ENCODE measurements at places on chromosomes 3 and 15. TPM values are rescaled to one million over a fixed set of nuclear protein-coding genes. Genes with fewer than 3 reads are reported as not detected.

RETNLB gene
- total RNA-seq, result 89.0 TPM

- peak; percentile 31 for DNase-seq
Observed at GRCh38 chr3:13276438-13277195, 143.5 kb downstream of the NUP210 start.

CPNE9 gene
- total RNA-seq, result not detected

LTF gene
- 1.0 TPM for total RNA-seq

DNA sequence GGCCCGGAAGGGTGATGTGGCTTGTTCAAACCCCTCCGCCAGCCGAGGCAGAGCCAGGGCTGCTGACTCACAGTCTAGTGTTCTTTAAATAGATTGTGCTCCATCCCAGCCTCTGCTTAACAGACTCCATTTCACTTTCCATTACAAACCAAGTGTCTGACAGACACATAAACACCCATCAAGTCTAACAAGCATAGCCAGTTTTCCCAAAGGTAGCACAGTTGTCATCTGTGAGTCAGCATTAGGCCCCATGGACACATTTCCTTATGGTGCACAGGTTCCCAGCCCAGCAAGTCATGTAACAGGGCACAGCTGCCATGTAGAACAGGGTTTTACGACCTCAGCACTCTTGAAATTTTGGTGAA is 109.9 kb upstream of the RAP2B start:
- DNase-seq, result peak; percentile 21

- no peak for DNase-seq
Observed at GRCh38 chr3:82259994-82260393, 498.5 kb upstream of the GBE1 start.

DNA sequence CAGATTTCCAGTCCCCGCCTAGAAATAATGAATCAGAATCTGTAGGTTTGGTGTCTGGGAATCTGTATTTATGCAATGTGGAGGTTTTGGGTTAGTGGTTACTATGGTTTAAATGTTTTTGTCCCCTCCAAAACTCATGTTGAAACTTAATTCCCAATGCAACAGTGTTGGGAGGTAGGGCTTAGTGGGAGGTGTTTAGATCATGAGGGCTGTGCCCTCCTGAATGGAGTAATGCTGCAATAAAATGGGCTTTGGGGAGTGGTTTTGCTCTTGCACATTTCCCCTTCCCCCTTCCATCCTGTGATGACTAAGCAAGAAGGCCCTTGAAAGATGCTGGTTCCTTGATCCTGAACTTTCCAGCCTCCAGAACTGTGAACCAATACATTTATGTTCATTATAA is 9.2 kb upstream of the RFC4 start:
- DNase-seq, result no peak

GRCh38 chr3:20861454-20861853 is 675.4 kb upstream of the SGO1 start:
- no peak for DNase-seq

GRCh38 chr15:66894986-66895780 is 170.2 kb upstream of the SMAD3 start:
- DNase-seq, result no peak

GRCh38 chr3:2082871-2083480 is 15.7 kb upstream of the CNTN4 start:
- DNase-seq, result no peak

DNA sequence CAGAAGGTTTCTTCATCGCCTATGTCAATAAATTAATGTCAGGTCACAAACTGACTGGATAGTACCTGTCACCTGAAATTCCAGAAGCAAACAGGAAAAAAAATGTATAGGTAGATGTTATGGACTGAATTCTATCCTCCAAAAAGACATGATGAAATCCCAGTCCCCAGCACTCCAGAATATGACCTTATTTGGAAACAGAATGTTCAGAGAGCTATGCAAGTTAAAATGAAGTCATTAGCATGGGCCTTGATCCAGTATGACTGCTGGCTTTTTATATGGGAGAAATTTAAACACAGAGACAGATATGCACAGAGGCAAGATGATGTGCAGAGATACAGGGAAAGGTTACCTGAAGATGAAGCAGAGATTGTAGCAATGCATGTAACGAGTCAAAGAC is 953.4 kb downstream of the ZPLD1 start:
- no peak for DNase-seq

RLBP1 gene
- not detected for total RNA-seq

DNA sequence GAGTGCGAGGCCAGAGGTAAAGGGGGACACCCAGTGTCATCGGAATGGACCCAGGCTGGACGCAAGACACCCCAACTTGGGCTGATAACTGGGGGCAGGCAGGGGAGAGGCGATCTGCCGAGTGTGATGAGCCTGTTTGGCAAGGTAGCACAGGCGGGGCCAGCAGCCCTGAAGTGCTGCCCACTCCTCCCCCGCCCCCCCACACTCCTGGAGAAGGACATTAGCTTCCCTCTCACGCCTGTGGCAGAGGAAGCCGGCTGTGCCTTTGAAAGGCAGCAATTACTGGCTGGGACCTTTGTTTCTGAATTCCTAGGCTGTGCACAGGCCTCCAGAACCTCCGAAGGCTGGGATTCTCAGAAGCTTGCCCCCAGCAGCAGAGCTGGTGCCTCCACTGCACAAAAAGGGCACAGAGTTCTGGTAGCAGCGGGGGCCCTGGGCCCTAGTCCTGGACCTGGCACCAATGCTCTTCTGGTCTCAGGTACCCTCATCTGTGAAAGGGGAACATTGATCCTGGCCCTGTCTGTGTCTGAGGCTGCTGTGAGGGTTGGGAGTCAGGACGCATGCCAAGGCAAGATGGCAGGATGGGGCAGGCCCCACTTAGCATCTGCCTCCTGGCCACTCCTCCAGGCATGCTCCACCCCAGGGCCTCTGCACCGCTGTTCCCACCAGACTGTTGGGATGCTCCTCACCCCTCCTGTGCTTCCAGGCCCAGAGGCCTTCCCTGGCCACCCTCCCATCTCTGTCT is 28.6 kb downstream of the IQSEC1 start:
- no peak for DNase-seq

- no peak for DNase-seq
Observed at GRCh38 chr3:178388473-178388872, 147.8 kb upstream of the KCNMB2 start.

GRCh38 chr3:112794622-112795172 is 52.0 kb downstream of the CD200R1L start:
- DNase-seq, result no peak

DNA sequence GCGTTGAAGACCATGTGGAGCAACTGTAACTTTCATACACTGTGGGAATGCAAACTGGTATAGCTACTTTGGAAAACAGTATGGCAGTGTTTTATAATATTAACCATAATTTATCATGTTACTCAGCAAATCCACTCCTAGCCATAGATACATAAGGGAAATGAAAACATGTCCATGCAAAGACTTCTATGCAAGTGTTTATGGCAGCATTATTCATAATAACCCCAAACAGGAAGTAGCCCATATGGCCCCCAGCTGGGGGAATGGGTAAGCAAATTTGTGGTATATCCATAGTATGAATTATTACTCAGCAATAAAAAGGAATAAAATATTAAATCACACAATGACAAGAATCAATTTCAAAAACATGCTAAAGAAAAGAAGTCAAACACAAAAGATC is 23.0 kb upstream of the GATA2 start:
- DNase-seq, result no peak

SLC25A26 gene
- total RNA-seq, result 17.2 TPM

DAZL gene
- total RNA-seq, result not detected

DUOXA2 gene
- 1.3 TPM for total RNA-seq

- no peak for DNase-seq
Observed at GRCh38 chr3:33918126-33918756, 119.8 kb downstream of the PDCD6IP start.

DNA sequence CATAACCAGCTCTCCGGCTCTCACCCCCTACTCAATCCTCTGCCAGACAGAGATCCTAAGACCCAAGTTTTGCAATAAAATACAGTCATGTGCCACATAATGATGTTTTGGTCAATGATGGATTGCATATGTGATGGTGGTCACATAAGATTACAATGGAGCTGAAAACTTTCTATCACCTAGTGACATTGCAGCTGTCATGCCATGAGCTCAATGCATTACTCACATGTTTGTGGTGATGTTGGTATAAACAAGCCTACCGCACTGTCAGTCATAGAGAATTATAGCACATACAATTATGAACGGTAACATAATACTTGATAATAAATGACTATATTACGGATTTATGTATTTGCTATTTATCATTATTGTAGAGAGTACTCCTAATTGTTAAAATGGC is 26.9 kb upstream of the SAMMSON start:
- no peak for DNase-seq

WNT7A gene
- not detected for total RNA-seq

DNA sequence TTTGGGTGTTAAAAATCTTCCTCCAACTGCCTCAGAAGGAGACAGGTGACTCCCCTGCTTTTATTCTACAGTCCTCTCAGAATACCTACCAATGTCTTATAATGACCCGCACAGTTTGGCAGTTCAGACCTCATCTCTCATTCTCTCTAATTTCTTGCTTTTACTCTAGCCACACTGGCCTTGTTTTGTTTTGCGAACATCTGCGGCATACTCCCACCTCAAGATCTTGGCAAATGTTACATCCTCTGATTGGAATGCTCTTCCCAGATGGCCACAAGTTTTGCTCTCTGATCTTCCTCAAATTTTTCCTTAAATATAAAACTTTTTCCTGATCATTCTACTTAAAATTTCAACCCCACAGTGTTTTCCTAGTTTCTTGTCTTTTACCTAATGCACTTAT is 94.1 kb downstream of the PLSCR2 start:
- DNase-seq, result no peak

DNA sequence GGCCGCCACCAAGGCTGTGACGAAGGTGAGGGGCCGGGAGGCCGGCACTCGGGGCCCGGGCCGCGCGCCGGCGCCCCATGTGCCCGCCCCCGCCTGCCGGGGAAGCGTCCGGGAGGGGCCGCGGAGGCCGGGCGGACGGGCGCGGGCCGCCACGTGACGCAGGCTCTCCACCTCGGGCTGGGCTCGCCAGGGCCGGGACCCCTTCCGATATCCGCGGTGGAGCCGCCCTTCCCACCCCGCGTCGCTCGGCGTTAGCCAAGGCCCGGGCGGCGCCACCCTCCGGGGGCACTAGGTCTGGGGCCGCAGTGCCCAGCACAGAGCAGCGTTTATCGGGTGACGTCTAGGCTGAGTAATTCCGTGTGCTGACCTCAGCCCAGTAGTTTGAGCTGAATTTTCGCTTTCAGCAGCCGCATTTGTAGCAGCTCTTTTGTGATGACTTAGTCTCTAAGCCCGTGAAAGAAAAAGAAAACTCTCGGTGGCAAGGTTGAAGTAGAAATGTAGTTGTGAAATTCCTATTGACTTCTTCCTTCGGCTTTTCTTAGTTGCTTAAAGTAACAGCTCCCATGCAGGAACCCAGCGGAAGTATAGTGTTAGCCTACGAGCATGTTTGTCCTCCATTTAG is 885 bp downstream of the CDV3 start:
- DNase-seq, result peak; percentile 84

DNA sequence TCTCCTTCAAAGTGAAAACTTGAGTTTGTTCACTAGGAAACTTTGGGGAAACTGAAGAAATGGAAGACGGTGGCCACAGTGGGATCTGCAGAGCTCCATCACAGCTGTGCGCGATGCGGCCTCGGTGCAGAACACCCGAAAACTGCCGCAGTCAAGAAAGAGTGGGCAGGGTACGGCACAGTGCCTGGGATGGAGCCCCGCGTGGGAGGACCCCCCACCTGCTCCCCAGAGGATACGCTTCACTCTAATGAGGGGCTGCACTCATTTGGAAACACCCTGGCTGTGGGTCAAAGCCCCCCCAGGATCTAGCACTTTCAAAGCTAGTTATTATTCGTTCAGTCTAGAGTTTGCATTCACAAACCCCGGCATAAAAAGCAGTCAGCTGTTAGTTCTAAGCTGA is 9.5 kb downstream of the ADAMTS17 start:
- DNase-seq, result no peak

PTPRG gene
- total RNA-seq, result 33.4 TPM

SLC22A13 gene
- total RNA-seq, result 0.61 TPM

OSBPL10 gene
- 19.6 TPM for total RNA-seq

GRCh38 chr3:23383875-23384274 is 180.7 kb downstream of the UBE2E2 start:
- no peak for DNase-seq

Measured in left colon (tissue), 2 donors.